ENCODE measurements at places on chromosomes 12 and 14.

GRCh38 chr14:33941718-33942117 is 9.2 kb downstream of the EGLN3 start:
- DNase-seq, result no peak

DNA sequence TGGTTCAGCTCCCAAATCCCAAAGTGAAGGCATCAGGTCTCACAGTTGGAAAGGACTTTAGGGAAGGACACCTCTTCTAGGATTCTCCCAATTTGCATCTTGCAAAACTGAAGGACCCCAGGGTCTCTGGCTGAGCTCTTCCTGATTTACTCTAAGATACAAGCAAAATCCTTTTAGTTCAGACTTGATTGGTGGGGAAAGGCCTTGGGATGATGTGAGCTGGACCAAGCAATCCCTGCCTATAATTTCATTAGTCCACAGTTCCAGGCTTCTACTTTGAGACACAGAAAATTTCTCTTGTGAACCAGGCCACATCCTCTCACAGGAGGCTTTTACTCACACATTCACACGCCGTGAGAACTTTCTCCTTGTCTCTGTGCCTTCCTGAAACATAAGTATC is 23.6 kb upstream of the VWF start:
- DNase-seq, result no peak

GRCh38 chr12:51751661-51752060 is 96.9 kb downstream of the FIGNL2 start:
- DNase-seq, result no peak

DNA sequence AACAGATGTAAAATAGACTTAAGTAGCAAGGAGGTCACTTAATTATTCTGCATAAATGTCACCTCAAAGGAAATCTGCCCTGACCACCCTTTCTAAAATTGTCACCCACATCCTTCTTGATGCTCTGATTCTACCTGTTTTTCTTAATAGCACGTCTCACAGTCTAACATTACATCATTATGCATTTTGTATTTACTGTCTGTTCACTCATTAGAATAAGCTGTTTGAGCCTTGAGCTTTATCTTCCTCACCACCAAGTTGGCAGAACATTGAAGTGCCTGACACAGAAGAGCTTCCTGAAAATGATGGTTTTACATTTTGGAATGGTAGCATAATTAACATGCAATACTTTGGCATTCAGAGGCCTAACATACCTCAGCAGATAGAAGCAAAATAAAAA is 8.8 kb upstream of the TMEM117 start:
- DNase-seq, result no peak

GRCh38 chr14:103501041-103501870 is 21.4 kb downstream of the CKB start:
- no peak for DNase-seq

DNA sequence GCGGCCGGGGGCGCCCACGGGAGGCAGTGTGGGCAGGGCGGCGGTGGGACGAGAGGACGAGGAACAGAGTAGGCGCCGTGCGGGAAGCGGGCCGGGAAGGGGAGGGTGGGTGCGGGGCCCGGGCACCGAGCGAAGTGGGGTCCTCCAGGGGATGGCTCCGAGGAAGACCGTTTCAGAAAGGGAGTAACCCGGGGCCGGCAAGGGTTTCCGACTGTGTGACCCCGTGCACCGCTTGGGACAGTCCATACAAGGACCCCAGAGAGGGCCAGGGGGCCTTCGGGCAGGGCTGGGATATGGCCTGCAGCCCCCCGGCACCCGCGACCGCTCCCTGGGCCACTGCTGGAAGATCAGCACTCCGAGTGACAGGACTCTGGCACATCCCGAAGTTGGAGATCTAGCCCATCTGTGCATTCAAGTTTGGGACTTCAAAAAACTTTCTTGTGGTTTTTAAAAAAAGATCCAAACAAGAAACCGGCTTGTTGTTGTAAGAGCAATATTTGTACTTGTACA is 448 bp downstream of the TSPAN9 start:
- DNase-seq, result no peak

- no peak for DNase-seq
Observed at GRCh38 chr12:82838131-82838551, 151.4 kb downstream of the TMTC2 start.

- no peak for DNase-seq
Observed at GRCh38 chr12:77325511-77326236, 260.3 kb upstream of the E2F7 start.

GRCh38 chr14:52220924-52221811 is 46.3 kb upstream of the PTGDR start:
- no peak for DNase-seq

DNA sequence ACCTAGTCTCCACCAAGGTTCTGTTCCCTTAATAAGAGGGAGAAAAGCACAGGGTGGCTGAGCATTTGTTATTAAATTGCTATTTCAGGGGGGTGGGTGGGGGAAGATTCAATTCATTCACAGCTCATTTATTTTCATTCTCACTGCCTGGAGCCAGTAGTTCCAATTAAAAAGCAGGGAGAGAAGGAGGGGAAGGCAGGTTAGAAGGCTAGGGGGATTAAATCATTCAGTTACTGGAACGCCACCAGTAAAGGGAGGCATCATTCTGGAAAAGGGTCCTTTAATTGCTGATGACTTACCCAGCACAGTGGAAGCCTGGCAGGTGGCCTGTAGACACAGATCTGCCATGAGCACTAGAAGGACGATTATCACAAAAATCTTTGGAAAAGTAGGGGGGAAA is 47.4 kb downstream of the NIN start:
- no peak for DNase-seq

- no peak for DNase-seq
Observed at GRCh38 chr14:91280129-91280528, 35.6 kb upstream of the GPR68 start.

GRCh38 chr14:32696325-32697091 is 242.2 kb upstream of the NPAS3 start:
- DNase-seq, result no peak

DNA sequence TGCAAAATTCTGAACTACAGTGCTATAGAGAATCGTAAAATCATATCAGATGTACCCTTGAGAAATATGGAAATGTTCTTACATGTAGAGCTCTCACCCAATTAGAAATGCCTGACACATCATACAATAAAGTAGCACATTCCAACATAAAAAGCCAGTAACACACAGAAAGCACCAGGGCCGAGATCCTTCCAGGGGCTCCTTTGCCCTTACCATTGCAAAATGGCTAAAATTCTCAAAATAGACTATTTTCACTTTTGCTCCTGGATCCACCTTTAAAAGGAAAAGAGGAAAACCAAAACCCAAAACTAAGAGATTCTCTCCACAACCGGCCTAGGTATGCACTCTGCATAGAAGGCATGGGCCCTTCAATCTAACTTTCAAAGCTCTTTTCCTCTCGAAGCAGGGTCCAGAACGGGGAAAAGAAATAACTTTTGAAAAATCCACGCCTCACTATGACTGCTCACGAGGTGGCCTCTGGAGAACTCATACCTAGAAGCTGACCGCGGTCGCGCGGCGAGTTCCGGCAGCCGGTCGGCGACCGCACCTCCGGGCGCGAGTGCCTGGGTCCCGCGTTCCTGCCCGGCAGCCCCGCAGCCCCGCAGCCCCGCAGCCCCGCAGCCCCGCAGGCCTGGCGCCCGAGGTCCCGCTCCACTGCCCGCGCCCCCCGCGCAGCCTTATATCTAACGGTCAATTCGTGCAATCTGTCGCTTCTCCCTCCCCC is 2.7 kb downstream of the OTX2 start:
- DNase-seq, result no peak

DNA sequence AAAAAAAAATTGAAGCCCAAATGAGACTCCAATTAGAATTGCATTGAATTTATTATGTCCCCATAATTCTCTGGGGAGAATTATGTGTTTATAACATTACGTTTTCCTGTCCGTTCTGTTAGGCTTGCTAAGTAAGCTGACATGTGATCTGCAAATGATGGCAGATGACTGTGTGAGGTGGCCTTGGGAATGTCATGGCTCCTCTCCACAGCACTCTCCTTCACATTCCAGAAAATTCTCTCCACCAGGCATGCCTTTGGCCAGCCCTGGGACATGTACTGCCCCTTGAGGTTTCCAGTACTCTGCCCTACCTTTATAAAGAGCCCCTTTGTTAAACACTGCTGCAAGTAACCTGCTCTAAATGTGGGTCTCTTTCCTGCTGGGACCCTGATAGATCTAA is 28.3 kb upstream of the INF2 start:
- DNase-seq, result no peak

DNA sequence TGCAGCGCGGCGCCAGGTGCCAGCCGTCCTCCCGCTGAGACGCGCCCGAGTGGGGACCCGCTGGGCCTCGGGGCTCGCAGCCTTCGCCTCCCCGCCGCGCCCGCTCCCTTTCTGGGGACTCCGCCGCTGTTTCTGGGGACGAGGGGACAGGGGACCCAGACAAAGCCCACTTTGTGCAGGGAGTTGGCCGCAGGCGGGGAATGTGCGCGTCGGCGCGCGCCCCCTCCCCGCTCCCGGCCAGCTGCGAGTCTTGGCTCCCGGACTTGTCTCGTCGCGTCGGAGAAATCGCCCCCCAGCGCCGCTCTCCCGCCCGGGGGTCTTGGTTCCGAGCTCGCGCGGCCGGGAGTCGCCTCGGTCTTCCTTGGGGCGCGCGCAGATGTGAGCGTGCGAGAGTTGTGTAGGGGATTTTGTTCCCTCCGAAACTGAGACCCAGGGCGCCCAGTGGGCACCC is 717 bp downstream of the VASH1 start:
- DNase-seq, result no peak

DNA sequence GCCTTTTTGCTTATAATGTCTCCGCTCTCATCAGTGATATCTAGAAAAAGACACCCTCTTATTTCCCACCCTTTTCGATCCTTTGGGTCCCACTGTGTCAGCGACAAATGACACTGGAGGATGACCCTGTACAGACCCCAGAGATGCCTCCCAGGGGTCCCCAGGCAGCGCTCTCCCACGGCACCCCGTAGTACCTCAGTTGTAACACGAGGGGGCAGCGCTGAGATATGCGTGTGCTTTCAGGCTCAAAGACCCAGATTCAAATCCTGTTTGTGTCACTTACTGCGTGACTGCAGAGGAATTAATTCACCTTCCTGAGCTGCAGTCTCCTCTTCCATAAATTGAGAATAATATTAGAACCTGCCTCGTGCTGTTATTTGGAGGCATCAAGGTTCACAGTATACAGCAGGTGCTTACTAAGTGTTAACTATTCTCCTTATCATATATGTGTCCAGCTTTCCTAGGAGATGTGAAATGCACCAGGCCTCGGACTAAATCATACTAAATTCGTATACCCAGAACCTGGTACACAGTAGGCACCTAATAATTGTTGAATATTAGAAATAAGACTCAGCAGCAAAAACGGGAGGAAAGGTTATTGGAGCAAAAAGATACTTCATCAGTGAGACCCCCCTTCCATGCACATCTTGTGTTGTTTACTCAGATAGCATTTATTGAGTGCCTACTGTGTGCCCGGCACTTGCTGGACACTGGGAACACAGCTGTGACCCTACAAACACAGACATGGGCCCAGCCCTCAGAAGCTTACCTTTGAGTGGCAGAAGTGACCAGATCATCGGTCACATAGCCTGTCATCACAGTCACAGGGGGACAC is 99.9 kb downstream of the PHETA1 start:
- no peak for DNase-seq

GRCh38 chr12:71447691-71448132 is 8.1 kb downstream of the LGR5 start:
- DNase-seq, result no peak

GRCh38 chr12:76012644-76013043 is 18.9 kb downstream of the PHLDA1 start:
- DNase-seq, result no peak
